Spleen (tissue), 13 donors: ENCODE measurements at places on chromosomes 13 and 19. TPM values are rescaled to one million over a fixed set of nuclear protein-coding genes. Genes with fewer than 3 reads are reported as not detected.

COL4A1 gene
- 670 TPM for total RNA-seq

TYROBP gene
- total RNA-seq: 747 TPM

DCLK1 gene
- total RNA-seq: 22.1 TPM

GPC5 gene
- 0.83 TPM for total RNA-seq

NTF4 gene
- total RNA-seq: not detected

ZNF835 gene
- total RNA-seq: 5.4 TPM

S1PR2 gene
- total RNA-seq: 3.9 TPM

IGFLR1 gene
- total RNA-seq: 28.7 TPM

GRCh38 chr19:5387472-5387871 lies 46.9 kb upstream of the PTPRS start:
- DNase-seq: no peak

- no peak for DNase-seq
These were observed 563.1 kb downstream of the EFNB2 start for GRCh38 chr13:105972306-105972721.

- DNase-seq: no peak
These were observed 185.6 kb upstream of the STARD13 start for GRCh38 chr13:33471204-33471603.

GRCh38 chr13:20993211-20993610 lies 68.2 kb downstream of the LATS2 start:
- no peak for DNase-seq

GRCh38 chr13:98691360-98691759 lies 61.1 kb downstream of the SLC15A1 start:
- DNase-seq: no peak

GRCh38 chr13:77507931-77508776 lies 27.4 kb upstream of the SCEL start:
- no peak for DNase-seq

DNA sequence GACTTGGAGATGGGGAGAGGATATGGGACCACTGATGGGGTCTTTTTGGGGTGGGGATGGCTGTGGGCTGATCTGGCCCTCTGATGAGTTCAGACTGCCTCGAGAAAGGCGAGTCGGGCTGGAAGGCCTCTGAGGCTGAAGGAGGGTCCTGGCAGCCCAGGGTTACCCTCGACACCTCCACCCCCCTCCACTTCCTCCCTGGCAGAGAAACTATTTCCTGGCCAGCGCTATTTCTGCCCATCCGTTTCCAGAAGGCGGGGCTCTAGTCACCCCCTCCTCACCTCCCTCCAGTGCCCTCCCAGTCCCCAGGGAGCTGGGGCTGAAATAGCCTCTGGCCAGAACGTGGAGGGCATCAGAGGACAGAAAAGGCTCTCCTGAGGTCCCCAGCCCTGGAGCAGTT lies 9.7 kb downstream of the EXOC3L2 start:
- DNase-seq: no peak

- DNase-seq: no peak
These were observed 2.7 kb downstream of the SIX5 start for GRCh38 chr19:45766296-45766868.

DNA sequence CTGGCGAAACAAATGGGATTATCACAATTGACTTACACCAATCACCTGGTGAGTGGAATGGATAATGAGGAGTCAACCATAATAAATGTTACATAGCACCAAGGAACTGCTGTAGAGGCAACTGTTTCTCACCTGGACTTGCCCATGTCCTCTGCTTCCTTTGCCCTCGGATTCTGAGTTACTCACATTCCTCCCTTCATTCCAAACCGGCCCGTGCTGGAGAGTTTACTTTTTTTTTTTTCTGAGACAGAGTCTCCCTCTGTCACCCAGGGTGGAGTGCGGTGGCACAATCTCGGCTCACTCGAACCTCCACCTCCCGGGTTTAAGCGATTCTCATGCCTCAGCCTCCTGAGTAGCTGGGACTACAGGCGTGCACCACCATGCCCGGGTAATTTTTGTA lies 41.5 kb upstream of the TSC22D1 start:
- DNase-seq: no peak

DNA sequence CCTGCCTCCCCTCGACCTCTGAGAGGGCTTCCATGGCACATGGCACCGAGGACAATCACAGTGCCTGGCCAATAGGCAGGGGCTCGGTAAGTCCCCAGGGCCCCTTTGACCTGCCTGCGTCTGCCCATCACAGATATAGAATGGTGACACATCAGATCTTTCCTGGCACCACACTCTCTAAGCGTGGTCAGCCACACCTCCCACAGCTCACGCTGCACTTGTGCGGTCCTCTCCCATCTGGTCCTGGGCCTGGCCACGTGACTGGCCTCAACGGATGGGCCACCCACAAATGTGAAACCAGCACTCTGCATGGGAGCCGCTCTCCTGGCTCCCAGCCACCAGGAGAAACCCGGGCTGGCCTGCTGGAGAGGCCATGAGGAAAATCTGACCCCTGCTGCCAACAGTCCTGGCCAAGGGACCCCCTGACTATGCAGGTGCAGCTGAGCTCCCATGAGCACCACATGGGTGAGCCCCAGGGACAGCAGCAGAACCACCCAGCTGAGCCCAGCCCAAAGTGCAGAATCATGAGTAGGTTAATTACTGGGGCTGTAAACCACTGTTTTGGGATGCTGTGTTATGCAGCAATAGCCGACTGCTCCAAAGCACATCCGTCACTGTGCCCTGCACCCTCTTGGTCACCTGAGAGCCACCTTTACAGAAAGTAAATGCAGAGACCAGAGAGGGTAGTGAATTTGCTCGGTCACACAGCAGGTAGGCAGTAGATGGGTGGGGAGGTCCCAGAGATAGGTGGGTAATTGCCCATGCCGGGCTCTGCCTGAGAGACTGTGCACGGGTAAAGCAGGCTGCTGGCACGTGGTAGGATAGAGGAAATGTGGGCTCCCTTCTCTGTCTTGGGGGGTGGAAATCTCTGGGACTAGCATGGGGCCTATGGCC lies 9.7 kb upstream of the MEF2B start:
- DNase-seq: no peak

DNA sequence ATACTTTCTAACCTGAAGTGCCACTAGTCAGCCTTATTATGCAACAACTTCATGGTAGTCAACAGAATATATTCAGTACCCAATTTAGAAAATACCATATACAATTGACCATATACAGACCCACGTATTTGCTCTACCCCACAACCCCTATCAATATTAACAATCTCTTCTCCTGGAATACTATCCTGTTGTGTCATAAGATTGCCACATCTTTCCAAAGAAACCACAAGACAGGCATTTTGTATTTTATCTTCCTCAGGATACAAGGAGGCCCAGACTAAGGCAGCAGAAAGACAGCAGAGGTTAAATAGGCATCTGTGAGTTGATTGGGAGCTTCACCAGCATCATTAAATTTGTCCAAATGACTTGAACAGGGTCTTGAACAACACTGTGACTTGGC lies 4.5 kb downstream of the SPART start:
- no peak for DNase-seq

- peak; percentile 84 for DNase-seq
These were observed 4.2 kb downstream of the TUBGCP3 start for GRCh38 chr13:112583592-112584277.
